ENCODE measurements at places on chromosomes 1 and 21. TPM values are rescaled to one million over a fixed set of nuclear protein-coding genes. Genes with fewer than 3 reads are reported as not detected.

DNA sequence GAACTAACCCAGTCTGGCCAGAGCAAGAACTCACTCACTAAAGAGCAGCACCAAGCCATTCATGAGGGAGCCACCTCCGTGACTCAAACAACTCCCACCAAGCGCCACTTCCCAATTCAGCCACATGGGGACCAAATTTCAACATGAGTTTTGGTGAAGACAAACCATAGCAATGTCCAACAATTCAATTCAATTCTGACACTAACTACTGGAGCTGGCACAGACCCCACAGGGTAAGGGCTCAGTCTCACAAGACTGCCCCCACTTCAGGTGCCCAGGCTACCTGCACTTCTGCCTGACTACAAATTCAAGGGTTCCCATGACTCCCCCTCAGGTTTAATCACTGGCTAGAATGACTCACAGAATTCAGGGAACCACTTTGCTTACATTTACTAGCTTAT is 48.8 kb upstream of the RAP1A start:
- H3K4me1 ChIP-seq, result peaks cover 16% of the 10 kb centered on the region
- H3K27ac ChIP-seq, result no peak overlapping the region
- no peak overlapping the region for H3K4me3 ChIP-seq
- H3K36me3 ChIP-seq, result no peaks in the 10 kb centered on the region
- no peaks in the 10 kb centered on the region for H3K27me3 ChIP-seq

- peaks cover 75% of the 10 kb centered on the region for H3K27me3 ChIP-seq
- DNase-seq, result peak; percentile 19
- H3K4me1 ChIP-seq, result peaks cover 4% of the 10 kb centered on the region
- H3K27ac ChIP-seq, result no peak within 1 kb of the TSS
- H3K4me3 ChIP-seq, result peak within 1 kb of the TSS; percentile 74
These were observed at the start of gene SERINC2 for GRCh38 chr1:31412732-31413404. TSS of gene SERINC2 (plus strand) at chr1:31413213. CDS start at chr1:31413266, 53 bp downstream.

DNA sequence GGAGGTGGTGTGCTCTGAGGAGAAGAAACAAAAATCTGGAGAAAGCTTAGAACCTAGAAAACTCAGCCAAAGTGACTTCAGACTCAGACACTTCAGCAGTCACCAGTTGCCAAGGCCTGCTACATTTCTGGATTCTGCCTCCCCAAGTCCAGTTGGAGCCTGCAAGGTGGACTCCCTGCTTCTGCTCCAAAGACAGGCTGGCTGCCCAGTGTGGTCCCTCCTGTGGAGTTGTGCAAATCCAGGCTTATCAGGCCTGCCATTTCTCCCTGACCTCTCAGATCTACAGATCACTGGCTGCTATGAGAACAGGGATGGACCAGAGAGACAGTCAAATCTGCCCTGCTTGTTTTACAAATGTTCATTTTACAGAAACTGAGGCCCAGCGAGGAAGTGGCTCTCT is 9.9 kb downstream of the CACHD1 start:
- no peaks in the 10 kb centered on the region for H3K27me3 ChIP-seq
- no peaks in the 10 kb centered on the region for H3K36me3 ChIP-seq
- H3K4me1 ChIP-seq, result peaks cover 16% of the 10 kb centered on the region

DNA sequence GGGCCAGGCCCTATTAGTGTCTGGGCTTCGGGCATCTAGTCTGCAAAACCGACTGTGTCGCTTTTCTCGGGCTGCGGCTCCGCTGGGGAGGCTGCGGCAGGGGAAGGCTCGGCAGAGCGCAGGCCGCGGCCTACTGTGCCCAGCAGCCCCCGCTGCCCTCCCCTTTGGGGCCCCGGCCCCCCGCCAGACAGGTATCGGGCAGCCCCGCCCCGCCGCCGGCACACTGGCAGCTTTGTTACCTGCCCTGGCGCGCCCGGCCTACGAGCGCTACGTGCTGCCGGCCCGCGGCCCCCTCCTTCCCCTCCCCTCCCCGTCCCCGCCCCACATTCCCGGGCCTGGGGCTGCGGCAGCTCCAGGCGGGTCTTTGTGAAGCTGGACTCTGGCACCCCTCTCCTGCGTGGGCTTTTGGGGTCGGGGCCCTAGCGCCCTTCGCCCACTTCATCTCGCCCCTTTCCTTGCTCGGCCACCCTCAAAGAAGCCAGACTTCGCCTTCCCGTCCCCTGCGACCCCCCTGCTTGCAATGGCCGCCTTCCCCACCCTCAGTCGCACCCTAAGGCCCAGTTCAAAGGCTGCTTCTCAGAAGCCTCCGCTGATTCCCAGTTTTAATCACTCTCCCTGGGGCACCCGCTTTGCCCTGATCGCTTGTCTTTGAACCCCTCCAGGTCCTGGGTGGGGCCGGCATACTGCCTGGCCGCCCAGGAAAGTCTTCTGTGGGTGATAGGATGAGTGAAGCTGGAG is 48.9 kb upstream of the SLC2A1 start:
- no peaks in the 10 kb centered on the region for H3K27me3 ChIP-seq
- no peak overlapping the region for H3K4me3 ChIP-seq
- no peaks in the 10 kb centered on the region for H3K4me1 ChIP-seq
- no peak overlapping the region for H3K27ac ChIP-seq
- DNase-seq, result no peak
- H3K36me3 ChIP-seq, result no peaks in the 10 kb centered on the region

GRCh38 chr1:3543076-3544039 is 68.0 kb downstream of the MEGF6 start:
- H3K27me3 ChIP-seq, result no peaks in the 10 kb centered on the region
- no peaks in the 10 kb centered on the region for H3K36me3 ChIP-seq
- no peaks in the 10 kb centered on the region for H3K4me1 ChIP-seq

- no peak overlapping the region for H3K4me3 ChIP-seq
- H3K36me3 ChIP-seq, result no peaks in the 10 kb centered on the region
- H3K27ac ChIP-seq, result no peak overlapping the region
These were observed 46.7 kb upstream of the PPP2R5A start for GRCh38 chr1:212238552-212238951.

DNA sequence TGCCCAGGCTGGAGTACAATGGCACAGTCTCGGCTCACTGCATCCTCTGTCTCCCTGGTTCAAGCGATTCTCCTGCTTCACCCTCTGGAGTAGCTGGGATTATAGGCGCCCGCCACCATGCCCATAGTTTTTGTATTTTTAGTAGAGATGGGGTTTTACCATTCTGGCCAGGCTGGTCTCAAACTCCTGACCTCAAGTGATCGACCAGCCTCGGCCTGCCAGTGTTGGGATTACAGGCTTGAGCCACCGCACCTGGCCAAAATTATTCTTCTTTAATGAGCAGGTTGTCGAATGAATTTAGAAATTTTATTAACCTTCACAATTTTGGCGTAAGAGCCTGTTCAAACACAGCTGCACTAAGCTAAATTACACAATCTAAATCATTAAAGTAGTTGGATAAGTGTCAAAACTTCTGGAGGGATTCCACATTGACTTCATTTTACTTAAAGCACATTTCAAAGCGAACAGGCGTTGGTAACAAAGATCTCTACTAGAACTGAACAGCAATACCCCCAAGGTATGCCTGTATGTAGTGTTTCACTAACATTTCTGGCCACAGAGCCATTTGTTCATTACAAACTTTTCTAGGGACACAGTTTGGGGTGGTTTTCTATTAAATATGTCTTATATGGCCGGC is 5.2 kb upstream of the CTH start:
- H3K27me3 ChIP-seq, result peaks cover 8% of the 10 kb centered on the region
- no peak overlapping the region for H3K4me3 ChIP-seq

DNA sequence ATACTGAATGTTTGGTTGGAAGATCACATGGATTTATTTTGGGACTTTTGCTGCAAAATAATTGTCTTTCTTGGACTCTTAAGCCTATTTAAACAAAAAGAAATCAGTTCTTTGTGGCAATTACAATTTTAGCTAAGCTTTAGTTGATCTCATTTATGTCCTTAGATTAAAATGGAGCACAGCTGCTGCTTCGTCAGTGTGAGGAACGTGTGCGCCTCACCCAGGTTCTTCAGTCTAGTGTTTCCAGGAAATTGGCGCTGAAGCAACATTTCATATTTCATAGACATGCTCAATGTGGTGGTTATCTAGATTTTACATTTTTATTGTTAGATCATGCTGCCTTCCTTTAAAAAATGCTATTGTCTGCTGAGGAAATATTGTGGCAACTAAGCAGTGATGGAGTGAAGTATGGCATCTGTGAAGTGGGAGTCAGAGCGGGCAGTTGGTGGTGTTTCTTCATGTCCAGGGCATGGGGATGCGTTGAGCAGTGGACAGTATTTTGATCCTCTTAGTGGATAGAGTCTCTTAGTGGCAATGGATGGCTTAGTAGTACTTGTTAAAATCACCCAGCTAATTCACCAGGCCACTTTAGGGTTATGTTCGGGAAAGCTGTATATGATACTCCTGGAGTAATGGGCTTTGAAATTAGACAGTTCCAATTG is 5.6 kb downstream of the DDI2 start:
- H3K27me3 ChIP-seq, result no peaks in the 10 kb centered on the region
- DNase-seq, result no peak
- peaks cover 76% of the 10 kb centered on the region for H3K4me1 ChIP-seq
- no peak overlapping the region for H3K4me3 ChIP-seq
- peak overlapping the region; percentile 4 for H3K27ac ChIP-seq

- H3K4me1 ChIP-seq, result no peaks in the 10 kb centered on the region
- no peaks in the 10 kb centered on the region for H3K27me3 ChIP-seq
- H3K27ac ChIP-seq, result no peak overlapping the region
- no peak overlapping the region for H3K4me3 ChIP-seq
- no peak for DNase-seq
- H3K36me3 ChIP-seq, result peaks cover 12% of the 10 kb centered on the region
These were observed 48.3 kb downstream of the FGGY start for GRCh38 chr1:59345221-59345620.

DNA sequence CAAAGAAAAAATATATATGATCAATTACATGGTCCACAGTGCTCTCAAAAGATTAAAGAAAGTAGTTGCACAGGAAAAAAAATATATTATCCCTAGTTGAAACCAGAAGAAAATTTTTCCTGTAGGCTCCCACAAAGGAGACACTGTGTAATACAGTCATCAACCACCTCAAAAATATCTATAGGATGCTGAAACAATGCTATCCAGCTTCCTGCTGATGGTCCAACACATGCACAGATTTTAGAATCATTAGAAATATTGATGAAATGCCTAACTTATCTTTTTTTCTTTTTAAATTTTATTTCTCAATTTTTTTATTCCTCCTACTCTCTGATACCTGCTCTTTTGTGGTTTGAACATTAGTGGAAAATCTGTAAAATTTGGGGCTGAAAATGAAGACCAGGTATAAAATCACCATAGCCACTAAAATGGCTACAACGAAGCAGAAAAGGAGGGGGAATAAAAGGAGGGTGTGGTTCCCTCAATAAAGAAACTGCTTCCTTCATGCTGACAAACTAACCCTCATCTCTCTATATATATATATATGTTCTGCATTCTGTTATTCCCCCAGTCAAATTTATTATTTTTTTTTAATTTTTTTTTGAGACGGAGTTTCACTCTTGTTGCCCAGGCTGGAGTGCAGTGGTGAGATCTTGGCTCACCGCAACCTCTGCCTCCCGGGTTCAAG is 28.3 kb upstream of the FBXO28 start:
- no peak overlapping the region for H3K27ac ChIP-seq
- H3K4me3 ChIP-seq, result no peak overlapping the region
- H3K4me1 ChIP-seq, result no peaks in the 10 kb centered on the region
- H3K36me3 ChIP-seq, result no peaks in the 10 kb centered on the region

GRCh38 chr1:2313651-2314261 is 77.6 kb downstream of the MORN1 start:
- no peak overlapping the region for H3K4me3 ChIP-seq
- no peaks in the 10 kb centered on the region for H3K27me3 ChIP-seq
- H3K27ac ChIP-seq, result no peak overlapping the region
- no peak for DNase-seq

- no peak overlapping the region for H3K4me3 ChIP-seq
- no peak for DNase-seq
- H3K4me1 ChIP-seq, result peaks cover 14% of the 10 kb centered on the region
- no peaks in the 10 kb centered on the region for H3K27me3 ChIP-seq
- no peak overlapping the region for H3K27ac ChIP-seq
These were observed 5.7 kb downstream of the LAMB3 start for GRCh38 chr1:209646558-209646957.

GRCh38 chr1:221809091-221810029 is 67.5 kb upstream of the DUSP10 start:
- H3K4me1 ChIP-seq, result peaks cover 38% of the 10 kb centered on the region
- peak overlapping the region; percentile 1 for H3K4me3 ChIP-seq
- H3K27ac ChIP-seq, result peak overlapping the region; percentile 90
- H3K27me3 ChIP-seq, result peaks cover 4% of the 10 kb centered on the region
- DNase-seq, result no peak

GRCh38 chr1:180243517-180244221 is 13.6 kb downstream of the LHX4 start:
- H3K27me3 ChIP-seq, result peaks cover 71% of the 10 kb centered on the region
- no peak for DNase-seq
- no peaks in the 10 kb centered on the region for H3K36me3 ChIP-seq
- H3K4me3 ChIP-seq, result no peak overlapping the region

- H3K27me3 ChIP-seq, result no peaks in the 10 kb centered on the region
- DNase-seq, result no peak
- H3K4me3 ChIP-seq, result no peak overlapping the region
- H3K27ac ChIP-seq, result no peak overlapping the region
- H3K36me3 ChIP-seq, result no peaks in the 10 kb centered on the region
These were observed 35.1 kb upstream of the RGS7 start for GRCh38 chr1:241391926-241392710.

DNA sequence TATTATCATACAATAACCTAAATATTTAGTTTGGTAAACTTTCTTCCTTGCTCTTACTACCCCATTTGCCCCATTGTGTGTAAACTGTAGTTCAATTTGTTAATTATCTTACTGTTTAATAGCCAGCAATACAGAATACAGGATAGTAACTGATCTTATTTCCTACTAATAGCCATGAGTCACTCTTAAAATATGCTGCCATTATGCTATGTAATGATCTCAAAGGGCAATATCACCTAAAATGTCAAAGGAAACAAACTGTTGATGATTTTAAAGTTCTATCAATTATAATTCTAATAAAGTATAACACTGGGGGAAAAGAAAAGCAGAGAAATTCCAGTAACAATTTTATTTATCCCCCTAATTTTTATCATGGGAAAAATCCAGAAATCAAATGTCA is 4.3 kb downstream of the SLC30A1 start:
- H3K4me3 ChIP-seq, result no peak overlapping the region
- peaks cover 29% of the 10 kb centered on the region for H3K4me1 ChIP-seq
- H3K36me3 ChIP-seq, result peaks cover 18% of the 10 kb centered on the region
- H3K27ac ChIP-seq, result no peak overlapping the region
- no peak for DNase-seq

The CELA3A gene
- total RNA-seq, result not detected

The AADACL3 gene
- not detected for total RNA-seq

The CD1B gene
- not detected for total RNA-seq

The LEFTY2 gene
- not detected for total RNA-seq

The FMO3 gene
- total RNA-seq, result not detected

The PWP2 gene
- 12.7 TPM for total RNA-seq

The HRNR gene
- total RNA-seq, result not detected
